ENCODE measurements at places on chromosomes 7 and 10.

GRCh38 chr10:78729366-78729765, 339.4 kb upstream of the ZMIZ1 start:
- DNase-seq = no peak

DNA sequence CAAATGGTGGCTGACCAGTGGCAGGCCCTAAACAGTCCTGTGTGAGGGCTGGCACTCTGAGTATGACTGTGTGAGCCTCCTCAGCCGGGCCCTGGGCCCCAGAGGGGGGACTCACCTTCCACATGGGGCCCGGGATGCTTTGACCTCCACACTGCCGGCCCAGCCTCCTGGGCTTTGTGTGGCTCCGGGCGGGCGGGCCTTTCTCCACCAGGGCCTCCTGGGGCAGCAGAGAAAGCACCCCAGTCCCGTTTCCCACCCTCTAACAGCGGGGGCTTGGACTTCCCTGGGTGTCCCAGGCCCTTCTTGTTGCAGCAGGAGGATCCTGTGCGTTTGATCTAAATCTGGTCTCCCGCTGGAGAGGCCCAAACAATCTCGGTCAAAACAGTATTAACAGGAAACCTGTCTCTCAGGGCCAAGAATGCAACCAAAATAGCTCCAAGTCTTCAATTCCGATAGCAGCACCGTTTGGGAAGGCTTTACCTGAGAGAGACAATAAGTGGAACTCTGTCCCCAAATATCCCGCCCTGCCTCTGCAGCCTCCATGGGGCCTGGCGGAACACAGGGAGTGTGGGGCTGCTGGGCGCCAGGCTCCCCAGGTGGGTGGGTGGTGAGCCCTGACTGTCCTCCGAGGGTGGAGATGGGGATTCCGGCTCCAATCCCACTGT, 104.8 kb upstream of the ZNF32 start:
- no peak for DNase-seq

GRCh38 chr10:44233561-44234482, 151.1 kb downstream of the CXCL12 start:
- no peak for DNase-seq

DNA sequence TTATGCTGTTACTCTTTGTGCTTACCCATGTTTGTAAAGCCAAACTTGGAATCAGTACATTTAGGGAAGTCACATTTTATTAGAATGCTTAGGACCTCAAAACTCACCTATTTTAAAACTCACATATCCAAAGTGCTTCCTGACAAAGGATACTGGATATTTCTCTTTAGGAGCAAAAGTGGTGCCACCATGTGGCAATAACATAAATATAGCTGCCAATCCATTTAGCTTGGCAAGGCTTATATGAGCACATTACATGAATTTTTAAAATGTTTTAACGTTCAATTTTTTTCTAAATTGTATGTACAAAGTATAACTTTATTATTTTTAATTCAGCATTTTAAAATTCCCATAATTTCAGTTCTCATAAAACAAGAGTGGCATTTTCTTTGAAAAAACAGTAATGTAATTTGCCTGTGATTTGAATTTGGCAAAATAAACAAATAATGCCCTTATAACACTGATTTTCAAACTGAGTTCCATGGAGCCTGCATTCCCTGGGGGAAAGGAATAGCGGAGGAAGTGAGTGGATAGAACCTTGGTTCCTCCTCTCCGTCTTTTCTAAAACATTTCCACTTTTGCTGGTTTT, 75.4 kb downstream of the HDAC9 start:
- no peak for DNase-seq

- no peak for DNase-seq
Measured at GRCh38 chr10:3293581-3294431, 121.2 kb upstream of the PITRM1 start.

Data from GM20000 (cell line).